Uterus (tissue), 4 donors: ENCODE measurements at places on chromosomes 2 and 18. TPM values are rescaled to one million over a fixed set of nuclear protein-coding genes. Genes with fewer than 3 reads are reported as not detected.

DNA sequence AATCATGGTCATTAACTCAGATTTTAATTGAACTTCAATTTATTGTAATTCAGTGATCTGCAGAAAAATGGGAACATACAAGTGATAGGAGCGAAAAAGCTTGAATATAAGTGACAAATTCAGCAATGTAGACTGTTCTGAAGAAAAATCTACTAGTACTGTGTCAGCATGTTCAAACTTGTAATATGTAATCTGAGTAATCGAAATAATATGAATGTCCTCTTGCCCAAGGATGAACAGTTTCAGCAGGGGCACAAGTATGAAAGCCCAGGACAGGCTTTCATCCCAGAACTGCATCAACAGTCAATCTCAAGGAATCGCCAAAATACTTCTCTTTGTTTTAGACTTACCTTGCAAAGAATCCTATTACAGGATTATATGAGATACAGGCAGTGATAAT, 1110.5 kb downstream of the LRP1B start:
- no peak for DNase-seq

- no peak for DNase-seq
Measured at GRCh38 chr18:68270017-68270416, 444.9 kb downstream of the TMX3 start.

- DNase-seq, result no peak
Measured at GRCh38 chr2:8488001-8488738, 193.7 kb upstream of the ID2 start.

DNA sequence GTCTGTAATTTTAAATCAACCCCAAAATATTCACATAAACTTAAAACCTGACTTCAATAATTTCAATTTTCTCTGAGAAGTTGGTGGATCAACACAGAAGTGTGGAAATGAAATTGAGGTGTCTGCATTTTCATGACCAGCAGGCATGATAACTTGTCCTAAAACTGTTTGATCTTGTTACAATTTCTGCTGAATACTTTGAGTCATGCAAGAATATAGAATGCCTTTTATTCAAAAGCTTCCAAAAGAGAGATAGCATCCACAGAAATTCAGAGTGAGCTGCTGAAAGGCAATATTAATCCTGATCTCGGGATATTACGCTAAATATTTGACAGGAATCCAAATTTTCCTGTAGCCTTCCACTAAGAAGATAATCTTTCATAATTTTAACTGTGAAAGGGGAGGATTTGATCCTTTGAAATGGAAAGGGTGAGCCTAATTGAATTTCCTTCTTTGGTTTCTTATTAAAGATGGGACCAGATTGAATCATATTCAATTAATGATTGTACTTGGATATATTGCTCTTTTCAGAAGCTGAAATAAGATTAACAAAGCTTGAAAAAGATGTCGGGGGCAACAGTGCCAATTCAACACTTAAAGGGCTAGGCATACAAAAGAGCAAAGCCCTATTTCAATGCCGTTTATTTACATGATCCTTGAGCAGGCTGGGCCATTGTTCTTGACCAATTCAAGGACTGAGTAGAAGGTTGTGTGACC, 129.3 kb downstream of the NCKAP5 start:
- DNase-seq, result no peak

GRCh38 chr2:201622306-201622970, 20.9 kb downstream of the TMEM237 start:
- no peak for DNase-seq

DNA sequence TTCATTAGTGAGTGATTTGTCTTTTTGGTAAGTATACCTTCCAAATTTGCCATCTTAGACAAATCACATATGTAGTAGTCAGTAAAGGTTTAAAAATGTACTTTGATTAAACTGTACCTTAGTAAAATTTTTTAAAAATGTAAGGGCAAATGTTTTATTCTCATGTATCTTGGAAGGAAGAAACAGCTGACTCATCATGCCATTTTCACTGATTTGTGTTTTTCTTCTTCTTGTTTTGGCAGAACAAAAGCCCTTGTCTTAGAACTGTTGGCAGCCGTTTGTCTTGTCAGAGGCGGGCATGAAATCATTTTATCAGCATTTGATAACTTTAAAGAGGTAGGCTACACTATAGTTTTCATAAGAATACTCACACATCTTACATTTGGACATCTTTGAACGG, 136.5 kb downstream of the PRPF40A start:
- DNase-seq, result no peak

DNA sequence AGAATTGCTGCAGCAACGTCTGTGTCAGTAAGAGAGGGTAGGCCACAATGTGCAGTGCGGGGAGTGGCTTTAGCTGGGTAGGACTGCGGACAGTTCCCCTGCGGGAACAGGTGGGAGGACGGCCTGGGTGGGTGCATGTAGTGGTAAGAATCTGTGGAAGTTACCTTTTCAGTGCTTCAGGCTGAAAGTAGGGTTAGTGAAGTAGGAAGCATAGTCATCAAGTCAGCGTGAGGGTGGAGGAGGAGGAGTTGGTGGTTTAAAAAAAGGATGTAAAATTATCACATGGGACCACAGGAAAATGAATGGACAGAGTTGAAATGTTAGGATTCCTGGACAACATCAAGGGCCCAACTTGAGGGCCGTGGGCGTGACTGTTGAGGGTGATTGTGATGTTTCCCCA, 13.2 kb downstream of the CEP192 start:
- DNase-seq, result no peak

DNA sequence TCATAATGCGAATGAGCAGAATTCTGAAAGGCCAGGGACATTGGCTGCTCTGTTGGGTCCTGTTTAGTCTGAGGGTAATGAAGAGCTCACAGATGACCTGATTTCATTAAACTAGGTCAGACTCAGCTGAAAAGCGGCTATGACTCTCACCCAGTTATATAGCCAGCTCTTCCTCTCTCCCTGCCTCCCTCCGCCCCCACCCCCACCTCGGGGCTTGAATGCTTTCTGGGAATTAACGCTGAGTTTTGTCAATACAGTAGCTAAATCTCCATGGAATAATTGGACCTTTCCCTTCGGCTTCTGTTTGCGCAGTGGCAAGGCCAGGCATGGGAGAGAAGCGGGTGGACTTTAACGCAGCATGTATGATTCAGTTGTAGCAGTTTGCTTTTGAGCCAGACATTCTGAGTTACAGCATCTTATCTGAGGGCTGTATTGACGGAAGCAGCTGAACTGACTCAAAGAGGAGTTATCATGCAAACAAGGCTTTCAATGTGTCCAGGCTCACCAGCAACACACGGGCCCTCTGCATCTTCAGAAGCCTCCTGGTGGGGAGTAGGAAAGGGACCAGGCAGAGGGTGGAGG, 110.6 kb downstream of the MYCN start:
- DNase-seq, result no peak

The RAB27B gene
- 51.2 TPM for total RNA-seq

The CD8B2 gene
- 0.07 TPM for total RNA-seq

The STPG4 gene
- not detected for total RNA-seq

The TRPM8 gene
- 0.35 TPM for total RNA-seq

The CHN1 gene
- total RNA-seq, result 56.7 TPM

The MC5R gene
- not detected for total RNA-seq

The SPP2 gene
- not detected for total RNA-seq

The TRIM54 gene
- total RNA-seq, result 0.28 TPM

The PROKR1 gene
- total RNA-seq, result not detected
